Urinary bladder (tissue), 4 donors: ENCODE measurements at places on chromosomes 6 and 20. TPM values are rescaled to one million over a fixed set of nuclear protein-coding genes. Genes with fewer than 3 reads are reported as not detected.

The MROH8 gene
- 1.8 TPM for polyA plus RNA-seq

The SOX18 gene
- 66.0 TPM for polyA plus RNA-seq

DNA sequence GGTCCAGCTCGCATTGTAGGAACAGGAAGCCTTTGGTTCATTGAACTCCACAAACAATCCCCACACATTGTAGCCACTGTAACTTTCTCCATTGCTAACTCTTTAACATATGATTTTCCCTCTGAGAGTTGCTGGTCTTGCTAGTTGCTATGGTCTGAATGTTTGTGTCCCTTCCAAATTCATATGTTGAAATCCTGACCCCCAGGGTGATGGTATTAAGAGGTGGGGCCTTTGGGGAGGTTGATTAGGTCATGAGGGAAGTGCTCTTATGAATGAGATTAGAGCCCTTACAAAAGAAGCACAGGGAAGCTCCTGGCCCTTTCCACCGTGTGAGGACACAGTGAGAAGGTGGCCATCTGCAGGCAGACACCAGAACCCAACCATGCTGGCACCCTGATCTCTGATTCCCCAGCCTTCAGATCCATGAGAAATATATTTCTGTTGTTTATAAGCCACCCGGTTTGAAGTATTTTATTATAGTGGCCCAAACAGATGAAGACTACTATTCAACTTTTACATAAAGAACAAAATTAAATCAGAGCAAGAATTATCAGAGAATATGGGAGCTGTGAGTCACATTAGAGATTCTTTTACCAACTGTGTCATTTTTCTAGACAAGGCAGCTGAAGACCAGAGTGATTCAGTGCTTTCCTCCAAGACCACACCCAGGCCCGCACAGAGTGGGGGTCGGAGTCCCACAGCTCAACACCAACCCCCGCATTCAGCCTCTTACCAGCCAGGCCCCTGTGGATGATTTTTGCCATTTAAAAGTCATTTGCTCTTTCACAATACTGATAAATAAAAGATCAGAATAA is 143.0 kb downstream of the SAMD5 start:
- no peak for DNase-seq

DNA sequence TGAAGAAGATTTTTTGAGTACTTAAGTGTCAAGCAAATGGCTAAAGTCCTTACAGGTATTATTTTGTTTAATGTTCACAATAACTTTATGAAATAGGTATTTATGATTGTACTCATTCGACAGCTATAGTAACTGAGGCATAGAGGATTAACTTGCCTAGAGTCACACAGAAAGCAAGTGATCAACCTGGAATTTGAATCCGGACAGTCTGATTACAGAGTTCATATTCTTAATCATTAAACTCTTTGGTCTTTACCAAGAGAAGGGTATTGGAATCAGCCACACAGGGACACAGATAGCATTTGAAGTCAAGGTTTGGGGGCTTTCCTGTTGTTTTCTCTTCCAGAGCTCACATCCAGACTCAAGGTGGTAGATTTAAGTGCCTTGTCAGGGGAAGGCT is 69.7 kb downstream of the ISM1 start:
- DNase-seq: no peak
